Esophagus squamous epithelium (tissue), 5 donors: ENCODE measurements at places on chromosomes 2 and 18. TPM values are rescaled to one million over a fixed set of nuclear protein-coding genes. Genes with fewer than 3 reads are reported as not detected.

DNA sequence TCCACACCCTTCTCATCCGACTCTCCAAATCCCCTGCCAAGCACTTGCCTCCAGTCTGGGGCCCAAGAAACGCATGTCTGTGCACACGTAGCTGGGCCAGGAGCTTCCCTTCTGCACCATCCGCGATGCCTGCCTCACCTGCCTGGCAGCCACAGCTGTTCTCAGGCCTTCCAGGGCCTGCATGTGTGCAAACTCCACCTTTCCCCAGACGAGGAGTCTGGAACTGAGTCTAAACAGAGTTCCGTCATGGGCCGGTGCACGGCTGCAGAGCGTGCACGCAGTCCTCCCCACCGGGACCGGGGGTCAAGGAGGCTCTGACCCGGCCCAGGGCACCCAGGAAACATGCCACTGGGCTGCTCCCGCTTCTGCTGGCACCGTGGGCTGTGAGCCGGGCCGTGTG is 66.8 kb upstream of the SALL3 start:
- DNase-seq, result no peak

DNA sequence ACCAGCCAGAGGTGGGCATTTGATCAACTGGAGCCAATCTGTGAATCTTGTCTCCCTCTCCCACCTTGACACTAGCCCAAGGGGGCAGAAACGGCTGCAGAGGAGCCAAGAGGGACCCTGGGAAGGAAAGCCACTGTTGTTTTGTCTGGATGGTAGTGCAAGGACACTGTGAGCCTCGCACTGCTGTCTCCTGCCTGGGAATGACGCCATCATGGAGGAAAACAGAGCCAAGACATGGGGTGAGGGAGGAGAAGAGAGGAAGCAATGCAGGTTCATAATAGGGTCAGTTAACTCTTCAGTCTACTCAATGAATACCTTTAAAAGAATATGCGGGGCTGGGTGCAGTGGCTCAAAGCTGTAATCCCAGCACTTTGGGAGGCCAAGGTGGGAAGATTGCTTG is 231.1 kb upstream of the AGAP1 start:
- no peak for DNase-seq

DNA sequence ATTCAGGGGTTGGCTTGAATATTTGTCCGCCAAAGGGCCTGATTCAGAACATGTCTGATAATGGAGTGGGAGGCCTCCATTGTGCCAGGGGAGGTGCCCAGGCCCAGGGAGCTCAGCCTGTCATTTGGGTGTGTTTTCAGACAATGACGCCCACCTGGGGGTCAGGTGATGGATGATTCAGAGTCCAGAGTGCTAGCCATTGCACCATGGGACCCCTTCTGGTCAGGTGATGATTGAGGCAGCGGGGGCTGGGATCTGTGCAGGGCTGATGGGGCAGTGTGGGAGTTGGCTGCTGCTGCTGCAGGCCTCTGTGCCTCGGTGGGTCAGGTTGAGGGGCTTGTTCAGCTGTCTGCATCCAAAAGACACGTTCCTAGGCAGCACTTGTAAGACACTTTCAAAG is 8.3 kb upstream of the ARHGEF4 start:
- no peak for DNase-seq

- DNase-seq, result no peak
Measured at GRCh38 chr18:74976331-74976909, 232.5 kb downstream of the PTGR3 start.

DNA sequence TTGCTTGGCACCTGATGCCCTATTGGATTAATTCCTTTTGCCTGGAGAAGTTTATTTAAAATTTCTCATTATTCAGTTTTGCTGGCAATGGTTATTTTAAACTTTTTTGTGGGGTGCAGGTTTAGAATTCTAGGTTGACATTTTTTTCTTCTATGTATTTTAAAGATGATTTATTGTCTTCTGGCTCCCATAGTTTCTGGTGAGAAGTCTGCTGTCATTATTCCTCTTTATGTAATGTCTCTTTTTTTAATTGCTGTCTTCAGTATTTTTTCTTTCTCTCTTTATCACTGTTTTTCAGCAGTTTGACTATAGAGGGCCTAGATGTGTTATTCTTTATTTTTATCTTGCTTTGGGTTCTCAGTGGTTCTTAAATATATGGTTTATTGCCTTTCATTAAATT is 182.2 kb upstream of the STON1 start:
- DNase-seq, result no peak

DNA sequence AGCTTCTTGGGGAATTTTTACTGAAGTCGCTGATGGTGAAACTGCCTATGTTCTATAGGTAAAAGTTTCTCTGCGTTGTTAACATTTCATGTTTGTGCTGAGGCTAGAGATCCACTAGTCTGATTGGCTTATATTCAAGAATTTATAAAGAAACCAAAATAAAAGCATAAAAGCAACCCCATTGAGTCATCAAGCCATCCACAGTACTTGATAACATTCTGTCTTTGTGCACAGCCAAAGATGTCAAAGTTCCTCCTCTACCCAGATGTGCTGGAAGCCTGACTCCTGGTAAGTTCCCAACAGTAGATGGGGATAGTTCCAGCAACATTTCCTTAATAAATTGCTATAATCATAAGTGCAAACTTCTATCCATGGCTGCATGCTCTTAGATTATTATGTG is 107.8 kb downstream of the TANC1 start:
- no peak for DNase-seq

GRCh38 chr2:202039278-202040078 is 5.8 kb downstream of the FZD7 start:
- DNase-seq, result no peak

DNA sequence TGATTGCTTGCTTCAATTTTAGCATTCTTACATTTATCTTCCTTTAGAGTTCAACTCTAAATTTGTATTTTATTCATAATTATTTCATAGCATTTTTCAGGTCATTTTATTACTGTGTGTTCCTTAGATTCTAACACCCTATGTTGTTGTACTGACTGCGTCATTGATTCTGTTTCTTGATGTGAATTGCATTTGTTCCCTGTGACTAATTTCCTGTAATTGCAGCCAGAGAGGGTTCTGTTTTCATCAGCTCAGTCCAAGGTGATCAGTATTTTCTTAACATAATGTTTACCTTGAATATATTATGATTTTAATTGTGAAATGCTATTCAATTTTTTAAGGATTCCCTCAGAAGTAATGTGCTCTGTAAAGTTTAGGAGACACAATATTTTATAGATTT is 970.2 kb upstream of the PIK3C3 start:
- DNase-seq, result no peak

- no peak for DNase-seq
Measured at GRCh38 chr2:37319754-37320609, 4.7 kb downstream of the PRKD3 start.

DNA sequence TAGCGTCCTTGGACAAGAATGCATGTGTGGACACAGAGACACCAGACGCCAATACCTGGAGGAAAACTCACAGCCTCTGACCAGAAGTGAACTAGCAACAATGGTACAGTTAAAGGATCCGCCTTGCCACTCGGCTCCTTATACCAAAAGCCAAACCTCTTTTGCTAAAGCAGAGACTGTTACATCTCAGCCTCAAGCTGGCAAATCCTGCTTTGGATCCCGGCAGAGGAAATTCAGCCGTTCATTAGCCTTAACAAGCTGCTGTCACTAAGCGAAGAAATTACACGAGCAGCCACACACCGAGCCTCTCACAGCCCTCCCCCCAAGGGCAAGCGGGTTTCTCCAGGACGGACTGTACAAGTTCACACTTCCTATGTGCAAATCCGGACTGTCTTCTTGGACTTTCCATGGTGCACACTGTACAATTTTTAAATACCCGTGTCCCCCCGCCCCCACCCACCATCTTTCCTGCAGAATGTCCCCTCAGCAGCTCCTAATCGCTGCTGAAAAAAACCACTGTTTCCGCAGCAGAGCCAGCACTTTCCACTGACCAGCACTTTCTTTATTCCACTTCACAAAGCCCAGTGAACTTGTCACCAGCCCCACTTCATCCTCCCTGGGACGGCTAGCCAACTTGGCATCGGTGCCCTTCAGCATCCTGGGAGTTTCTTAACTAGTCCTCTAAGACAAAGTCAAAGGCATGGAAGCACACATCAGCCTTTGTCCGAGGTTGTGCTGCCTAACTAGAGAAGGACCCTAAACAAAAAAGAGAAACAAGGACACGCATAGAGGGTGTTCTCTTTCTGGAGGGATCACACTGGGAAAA is 1.5 kb downstream of the KLF7 start:
- DNase-seq, result peak; percentile 2

DNA sequence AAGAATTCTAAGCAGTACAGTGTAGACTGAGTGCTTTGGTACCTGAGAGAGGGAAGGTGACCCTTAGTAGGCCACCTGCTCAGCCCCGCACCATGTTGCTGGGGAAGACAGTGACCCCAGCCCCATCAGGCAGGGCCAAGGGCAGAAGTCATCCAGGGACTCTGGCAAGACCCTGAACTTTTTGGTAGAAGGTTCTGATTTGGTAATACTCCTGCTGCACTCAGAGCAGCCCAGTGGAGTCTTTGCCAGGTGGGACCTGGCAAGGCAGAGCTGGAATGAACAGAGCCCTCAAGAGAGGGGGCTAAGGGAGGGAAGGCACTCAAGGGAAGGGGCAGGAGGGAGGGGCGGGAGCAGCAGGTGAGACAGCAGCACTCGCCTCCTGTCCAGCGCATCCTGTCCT is 191.2 kb downstream of the MGAT5 start:
- no peak for DNase-seq

UGT1A10 gene
- 29.3 TPM for total RNA-seq

KIF5C gene
- total RNA-seq, result 0.09 TPM

MRO gene
- total RNA-seq, result 0.13 TPM
